ENCODE measurements at places on chromosomes 3 and 15.

GRCh38 chr15:74977599-74977998 lies 17.8 kb upstream of the SCAMP5 start:
- no peak for DNase-seq

- no peak for DNase-seq
Measured at GRCh38 chr15:63398456-63398855, 16.8 kb upstream of the CA12 start.

- peak; percentile 24 for DNase-seq
Measured at GRCh38 chr3:46280105-46280797, 38.0 kb downstream of the CCR3 start.

DNA sequence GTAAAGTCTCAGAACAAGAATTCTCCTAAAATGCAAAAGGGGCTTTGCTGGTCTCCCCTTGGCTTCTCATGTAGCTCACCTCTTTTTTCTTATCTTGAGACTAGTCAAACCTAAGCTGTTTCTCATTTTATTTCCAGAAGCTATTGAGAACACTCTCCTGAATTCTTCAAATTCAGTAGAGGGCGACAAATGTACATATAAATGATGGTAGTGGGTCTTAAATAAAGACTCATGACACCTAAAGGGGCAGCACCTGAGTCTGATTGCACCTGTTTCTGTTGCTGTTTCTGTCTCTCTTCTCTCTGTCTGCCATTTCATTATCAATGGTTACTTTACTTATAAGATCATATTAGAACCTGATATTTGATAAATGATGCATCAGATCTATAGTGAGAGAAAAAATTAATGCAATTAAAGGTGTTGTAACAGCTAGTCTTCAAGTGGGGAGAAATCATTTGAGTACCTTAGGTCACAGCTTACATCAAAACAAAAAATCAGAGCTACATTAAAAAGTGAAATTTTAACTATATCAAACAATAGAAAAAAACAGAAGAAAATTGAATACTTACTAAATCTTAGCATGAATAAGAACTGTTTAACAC lies 7.0 kb downstream of the ADIPOQ start:
- DNase-seq: no peak

- no peak for DNase-seq
Measured at GRCh38 chr3:14317057-14317553, 85.3 kb upstream of the SLC6A6 start.

GRCh38 chr3:13494463-13495350 lies 14.6 kb downstream of the HDAC11 start:
- no peak for DNase-seq

- DNase-seq: no peak
Measured at GRCh38 chr3:195761567-195762248, 40.9 kb downstream of the MUC20 start.

DNA sequence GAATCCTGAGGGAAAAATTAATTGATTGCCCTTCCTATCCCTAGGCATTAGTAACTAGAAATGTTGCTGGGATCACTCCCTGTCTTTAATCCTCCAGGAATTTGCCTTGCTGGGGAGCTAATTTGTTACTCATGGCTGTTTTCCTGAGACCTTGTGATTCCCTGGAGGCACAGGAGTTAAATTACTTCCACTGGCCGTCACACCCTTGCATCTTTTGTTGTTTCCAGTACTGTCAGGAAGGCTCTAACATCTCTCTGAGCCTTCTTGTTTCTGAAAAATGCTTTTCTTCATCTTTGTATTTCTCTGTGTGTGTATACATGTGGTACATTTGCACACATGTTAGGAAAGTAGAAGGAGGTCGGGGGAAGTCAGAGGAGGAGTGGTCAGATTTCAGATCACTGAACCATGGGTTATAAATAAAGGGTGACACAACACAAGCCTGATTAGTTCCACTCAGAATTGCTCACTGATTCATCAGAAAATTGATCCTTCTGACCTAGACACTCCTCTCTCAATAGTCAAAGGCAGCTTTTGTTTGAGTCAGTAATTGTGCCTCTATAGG lies 23.5 kb upstream of the LRRFIP2 start:
- DNase-seq: no peak
